Stimulated activated CD8-positive, alpha-beta memory T cell treated with anti-CD3 and anti-CD28 coated beads, Interleukin-2, amount 100 ng/mL, for 1 hour (primary cell): ENCODE measurements at places on chromosomes 11 and 22.

DNA sequence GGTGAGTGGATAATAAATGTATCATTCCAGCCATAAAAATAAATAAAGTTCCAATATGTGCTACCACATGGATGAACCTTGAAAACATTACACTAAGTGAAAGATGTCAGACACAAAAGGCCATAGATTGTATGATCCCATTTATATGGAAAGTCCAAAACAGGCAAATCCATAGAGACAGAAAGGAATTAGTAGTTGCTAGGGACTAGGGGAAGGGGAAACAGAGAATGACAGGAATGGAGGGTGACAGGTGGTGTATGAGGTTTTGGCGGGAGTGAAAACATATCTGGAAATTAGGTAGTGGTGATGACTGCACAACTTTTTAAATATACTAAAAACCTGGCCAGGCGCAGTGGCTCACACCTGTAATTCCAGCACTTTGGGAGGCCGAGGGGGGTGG lies 15.2 kb upstream of the CARD10 start:
- DNase-seq: no peak

DNA sequence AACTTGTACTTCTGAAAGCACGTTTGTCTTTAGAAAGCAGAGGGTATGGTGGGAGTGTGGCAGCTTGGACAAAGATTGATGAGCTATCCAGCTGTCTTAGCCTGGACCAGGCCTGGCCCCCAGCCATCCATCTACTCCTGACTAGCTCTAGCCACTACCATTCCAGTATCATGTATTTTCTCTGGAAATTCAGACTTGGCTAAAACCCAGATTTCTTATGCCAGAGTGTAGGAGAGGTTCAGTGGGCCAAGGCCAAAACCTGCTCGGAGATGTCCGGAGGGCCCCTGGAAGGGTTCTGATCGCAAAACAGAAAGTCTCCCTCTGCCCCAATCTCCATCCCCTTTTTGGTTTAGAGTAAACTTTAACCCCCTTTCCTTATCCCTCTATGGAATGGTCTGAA lies 24.8 kb upstream of the MTCH2 start:
- no peak for DNase-seq

- no peak for DNase-seq
Observed at GRCh38 chr22:23478175-23478574, 101.9 kb downstream of the IGLL1 start.

DNA sequence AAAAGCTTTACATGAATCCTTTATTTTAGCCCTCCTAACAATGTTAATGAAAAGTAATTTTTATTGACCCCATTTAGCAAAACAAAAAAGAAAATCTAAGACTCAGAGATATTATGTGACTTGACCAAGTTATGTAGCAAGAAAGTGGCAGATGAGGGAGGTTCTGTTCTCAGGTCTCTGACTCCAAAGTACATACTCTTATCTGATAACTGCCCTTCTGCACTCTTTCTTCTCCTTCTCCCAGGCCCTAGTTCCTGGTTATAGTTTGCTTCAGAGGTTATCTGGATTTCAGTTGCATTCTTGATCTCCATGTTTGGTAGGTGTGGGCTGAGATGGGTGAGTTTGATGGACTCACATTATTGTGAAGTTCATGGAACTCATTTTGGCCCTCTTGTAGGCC lies 4.5 kb downstream of the OR9Q2 start:
- DNase-seq: no peak

GRCh38 chr11:17368551-17368950 lies 17.0 kb downstream of the NCR3LG1 start:
- DNase-seq: no peak
